ENCODE measurements at places on chromosomes 11 and 22. TPM values are rescaled to one million over a fixed set of nuclear protein-coding genes. Genes with fewer than 3 reads are reported as not detected.

The TESMIN gene
- total RNA-seq = 4.9 TPM

The CRACR2B gene
- total RNA-seq = 2.4 TPM

The TRPT1 gene
- 33.7 TPM for total RNA-seq

The JAML gene
- 251 TPM for total RNA-seq

The CLMP gene
- 0.09 TPM for total RNA-seq

The BUD13 gene
- total RNA-seq = 26.6 TPM

The APOBEC3B gene
- total RNA-seq = 5.0 TPM

The RIN1 gene
- total RNA-seq = 1.1 TPM

The PATE4 gene
- not detected for total RNA-seq

The ANGPTL5 gene
- total RNA-seq = not detected

The GPHA2 gene
- total RNA-seq = not detected

The PKDREJ gene
- total RNA-seq = not detected

The CCND1 gene
- 2.8 TPM for total RNA-seq

Data from activated CD8-positive, alpha-beta T cell treated with anti-CD3 and anti-CD28 coated beads for 36 hours (primary cell).